ENCODE measurements at places on chromosomes 12 and 14. TPM values are rescaled to one million over a fixed set of nuclear protein-coding genes. Genes with fewer than 3 reads are reported as not detected.

GRCh38 chr14:64235652-64236640 lies 58.2 kb downstream of the ESR2 start:
- DNase-seq: no peak

The EXOC3L4 gene
- total RNA-seq: 0.17 TPM

GRCh38 chr12:38469715-38470114 lies 153.1 kb downstream of the ALG10B start:
- no peak for DNase-seq

DNA sequence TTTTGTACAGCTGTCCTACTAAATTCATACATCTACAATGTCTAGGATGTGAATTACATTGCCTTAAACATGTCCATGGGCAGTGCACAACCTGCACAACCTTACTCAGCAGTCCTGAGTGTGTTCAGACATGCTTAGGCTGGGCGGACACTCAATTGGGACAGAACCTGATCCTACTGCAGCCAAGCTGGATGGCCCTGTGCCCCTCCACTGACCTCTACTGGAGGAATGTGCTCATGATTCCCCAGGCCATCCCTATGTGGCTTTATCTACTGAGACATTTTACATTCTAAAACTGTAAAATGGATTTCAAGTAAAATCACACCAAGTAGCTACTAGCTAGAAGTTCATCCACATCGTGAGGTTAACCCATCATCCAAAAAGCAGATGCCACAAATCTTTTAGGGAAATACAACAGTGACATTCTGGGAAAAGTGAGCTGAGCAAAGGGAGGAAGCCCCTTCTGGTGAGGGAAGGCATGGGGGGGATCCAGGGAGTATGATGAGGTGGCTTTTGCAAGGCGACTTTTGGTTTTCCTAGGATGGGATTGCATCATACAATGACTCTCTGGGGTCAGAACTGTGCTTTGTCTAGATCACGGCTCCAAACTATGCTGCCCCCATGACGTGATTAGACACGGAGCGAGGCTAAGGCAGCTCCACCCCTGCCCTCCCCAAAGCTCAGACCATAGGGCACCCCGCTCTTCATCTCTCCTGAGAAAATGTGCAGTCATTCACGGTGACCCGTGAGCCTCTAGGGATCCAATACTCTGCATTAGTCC lies 911.7 kb upstream of the TMEM132C start:
- DNase-seq: no peak

DNA sequence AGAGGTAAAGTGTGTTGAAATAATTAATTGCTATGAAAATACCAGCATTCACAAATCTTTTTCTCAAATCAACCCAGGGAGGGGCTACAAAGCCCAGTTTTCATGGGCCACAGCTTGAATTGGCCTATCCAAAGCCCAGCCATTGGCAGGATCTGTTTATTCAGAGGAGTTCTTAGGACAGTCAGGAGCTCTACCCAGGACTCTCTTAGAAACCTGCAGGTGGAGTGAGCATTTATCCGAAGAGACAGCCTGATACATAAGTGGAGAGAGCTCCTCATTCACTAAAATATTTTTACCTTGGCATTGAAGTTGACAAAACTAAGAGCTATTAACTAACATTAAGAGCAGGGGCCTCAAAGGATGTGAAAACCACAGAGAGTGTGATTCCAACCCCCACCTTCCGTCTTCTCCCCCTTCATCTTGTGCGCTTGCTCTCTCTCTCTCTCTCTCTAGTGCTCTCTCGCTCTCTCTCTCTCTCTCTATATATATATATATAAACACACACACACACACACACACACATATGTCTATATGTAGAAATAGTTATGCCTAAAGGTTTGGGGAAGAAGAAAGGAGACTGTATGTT lies 315.5 kb downstream of the SNAPC1 start:
- DNase-seq: no peak

GRCh38 chr14:65170768-65171507 lies 68.6 kb upstream of the MAX start:
- no peak for DNase-seq

- no peak for DNase-seq
Measured at GRCh38 chr12:26378711-26379110, 183.3 kb downstream of the SSPN start.

DNA sequence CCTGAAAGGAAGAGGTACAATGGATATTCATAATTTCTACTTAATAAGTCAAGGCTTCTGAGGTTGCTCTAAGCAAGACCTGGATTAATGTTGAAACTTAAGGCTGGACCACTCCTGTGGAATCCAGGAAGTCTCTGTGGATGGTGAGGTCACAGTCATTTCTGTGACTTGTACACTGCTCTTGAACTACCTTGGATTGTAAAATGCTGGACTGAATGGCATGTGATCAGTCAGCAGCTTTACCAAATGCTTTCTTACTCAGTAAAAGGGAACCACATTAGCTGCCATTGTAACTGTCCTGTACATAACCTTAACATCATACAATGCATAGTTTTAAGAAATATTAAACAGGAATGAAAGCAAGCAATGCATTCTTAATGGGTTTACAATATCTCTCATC lies 182.9 kb downstream of the NOVA1 start:
- no peak for DNase-seq

Data from epithelial cell of proximal tubule (primary cell).